ENCODE measurements at places on chromosomes 13 and 19.

DNA sequence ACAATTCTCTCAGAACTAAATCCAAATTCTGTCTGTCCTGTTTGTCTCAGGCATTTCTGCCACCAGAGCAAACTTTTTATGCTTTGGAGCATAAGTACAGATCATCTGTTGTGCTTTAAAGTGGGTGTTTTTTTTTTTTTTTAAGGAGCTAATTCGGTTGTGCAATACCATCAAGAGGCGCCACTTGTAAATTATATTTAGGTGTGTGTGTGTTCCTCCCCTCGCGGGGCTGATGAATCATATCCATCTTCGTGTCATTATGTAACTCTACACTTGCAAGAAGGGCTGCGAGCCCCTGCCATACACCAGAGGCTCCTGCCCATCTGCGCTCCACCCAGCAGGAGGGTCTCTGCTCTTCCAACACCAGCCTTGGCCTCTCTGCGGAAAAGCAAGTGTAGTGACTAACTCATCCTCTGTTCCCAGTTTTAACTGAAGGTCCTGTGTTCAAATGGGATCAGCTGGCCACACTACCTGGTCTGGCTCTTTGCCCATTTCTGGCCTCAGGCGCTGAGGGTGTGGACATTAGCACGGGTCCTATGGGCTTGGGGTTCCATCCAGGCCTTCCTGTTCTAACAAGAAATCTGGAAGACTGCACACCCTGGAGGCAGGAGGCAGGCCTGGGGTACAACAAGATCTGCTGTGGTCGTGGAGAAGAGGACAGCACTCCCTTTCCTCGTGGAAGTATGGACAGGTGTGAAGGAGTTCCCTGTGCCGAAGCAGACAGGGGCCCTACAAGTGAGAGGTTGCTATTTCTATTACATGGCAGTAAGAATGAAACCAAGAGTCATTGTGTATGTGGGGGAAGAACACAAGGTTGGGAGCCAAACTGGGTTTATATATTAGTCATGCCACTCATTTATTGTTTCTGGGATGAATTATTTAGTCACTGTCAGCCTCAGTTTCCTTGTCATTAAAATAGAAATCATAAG is 96.1 kb upstream of the MBNL2 start:
- DNase-seq: no peak

DNA sequence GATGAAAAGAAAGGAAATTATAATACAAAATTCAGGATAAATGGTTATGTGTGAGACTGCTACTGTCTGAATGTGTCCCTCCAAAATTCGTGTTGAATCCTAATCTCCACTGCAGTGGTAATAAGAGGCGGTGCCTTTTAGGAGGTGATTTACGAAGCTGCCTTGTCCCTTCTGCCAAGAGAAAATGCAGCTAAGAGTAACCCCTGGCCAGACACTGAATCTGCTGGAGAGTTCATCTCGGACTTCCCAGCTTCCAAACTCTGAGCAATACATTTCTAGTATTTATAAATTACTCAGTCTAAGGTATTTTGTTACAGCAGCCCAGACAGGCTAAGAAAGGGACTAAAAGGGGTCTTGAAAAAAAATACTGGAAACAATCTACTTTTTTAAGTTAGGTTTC is 152.6 kb downstream of the KLF12 start:
- no peak for DNase-seq

DNA sequence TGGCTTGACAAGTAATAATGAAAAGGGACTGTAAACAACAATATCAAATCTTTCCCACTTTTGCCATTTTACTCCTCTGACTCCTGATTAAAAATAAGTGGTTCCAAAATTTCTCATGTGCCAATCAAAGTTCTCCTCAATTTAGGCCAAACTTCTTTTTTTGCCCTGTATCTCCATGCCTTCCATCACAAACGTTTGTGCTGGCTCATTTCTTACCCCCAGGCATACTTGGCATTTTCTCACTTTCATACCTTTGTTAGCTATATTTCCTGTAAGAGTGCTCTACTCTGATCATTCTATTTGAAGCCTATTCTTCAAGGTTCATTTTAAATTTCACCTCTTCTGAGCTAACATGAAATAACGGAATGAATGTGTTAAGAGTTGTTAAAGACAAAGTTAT is 10.0 kb upstream of the FNDC3A start:
- DNase-seq: no peak

DNA sequence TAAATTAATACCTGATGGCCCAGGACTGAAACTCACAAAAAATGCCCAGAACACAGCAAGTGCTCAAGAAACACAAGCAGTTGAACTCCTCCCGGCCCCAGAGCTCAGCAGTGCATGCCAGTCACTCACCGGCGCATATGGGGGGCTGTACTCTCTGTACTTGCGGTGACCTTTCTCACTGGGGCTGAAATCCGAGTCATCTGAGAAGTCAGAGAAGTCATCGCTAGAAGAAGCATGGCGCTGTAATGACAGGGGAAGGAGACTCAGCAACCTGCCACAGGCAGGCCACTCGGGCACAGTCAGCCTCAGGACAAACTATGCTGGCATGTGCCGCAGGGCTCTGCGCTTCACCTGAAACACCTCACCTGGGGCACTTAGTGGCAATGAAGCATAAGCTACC is 19.7 kb downstream of the ZC3H4 start:
- no peak for DNase-seq

GRCh38 chr19:43957891-43958290 is 6.9 kb downstream of the ZNF221 start:
- no peak for DNase-seq

DNA sequence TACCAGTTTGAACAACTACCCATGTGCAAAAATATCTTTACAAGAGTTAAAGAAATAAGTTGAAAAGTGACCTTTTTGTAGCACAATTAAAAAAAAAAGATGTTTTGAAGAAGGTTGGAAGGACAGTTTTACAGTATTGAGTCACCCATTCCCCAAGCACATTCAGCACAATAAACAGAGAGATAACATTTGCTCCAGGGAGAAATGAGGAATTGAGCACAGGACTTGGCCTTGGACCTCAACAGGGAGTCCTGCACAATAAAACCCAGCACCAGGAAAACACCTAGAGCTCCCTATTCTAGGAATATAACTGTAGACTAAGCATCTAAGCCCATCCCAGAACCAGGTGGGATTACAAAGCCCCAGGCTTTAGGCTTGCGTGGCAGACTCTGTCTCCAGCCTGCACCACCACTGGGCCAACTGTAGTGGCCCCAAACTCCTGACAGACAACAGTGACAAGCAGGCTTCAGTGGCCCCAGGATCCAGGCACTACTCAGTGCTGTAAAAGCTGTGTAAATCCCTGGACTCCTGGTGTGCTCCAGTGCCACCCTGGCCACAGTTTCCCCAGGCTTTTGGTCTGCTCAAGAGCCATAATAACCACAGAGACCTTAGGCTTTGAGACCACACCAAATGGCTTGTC is 857.2 kb downstream of the SLITRK1 start:
- no peak for DNase-seq

GRCh38 chr13:37460166-37460565 is 138.4 kb downstream of the POSTN start:
- no peak for DNase-seq

DNA sequence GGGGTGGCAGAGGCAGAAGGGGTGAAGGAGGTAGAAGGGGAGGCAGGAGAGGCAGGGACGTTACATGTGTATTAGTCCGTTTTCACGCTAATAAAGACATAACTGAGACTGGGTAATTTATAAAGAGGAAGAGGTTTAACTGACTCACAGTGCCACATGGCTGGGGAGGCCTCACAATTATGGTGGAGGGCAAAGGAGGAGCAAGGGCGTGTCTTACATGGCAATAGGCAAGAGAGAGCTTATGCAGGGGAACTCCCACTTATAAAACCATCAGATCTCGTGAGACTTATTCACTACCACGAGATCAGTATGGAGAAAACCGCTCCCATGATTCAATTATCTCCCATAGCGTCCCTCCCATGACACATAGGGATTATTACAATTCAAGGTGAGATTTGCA is 19.0 kb upstream of the ACOD1 start:
- no peak for DNase-seq

- no peak for DNase-seq
Measured at GRCh38 chr19:40543029-40543597, 33.6 kb upstream of the SHKBP1 start.

DNA sequence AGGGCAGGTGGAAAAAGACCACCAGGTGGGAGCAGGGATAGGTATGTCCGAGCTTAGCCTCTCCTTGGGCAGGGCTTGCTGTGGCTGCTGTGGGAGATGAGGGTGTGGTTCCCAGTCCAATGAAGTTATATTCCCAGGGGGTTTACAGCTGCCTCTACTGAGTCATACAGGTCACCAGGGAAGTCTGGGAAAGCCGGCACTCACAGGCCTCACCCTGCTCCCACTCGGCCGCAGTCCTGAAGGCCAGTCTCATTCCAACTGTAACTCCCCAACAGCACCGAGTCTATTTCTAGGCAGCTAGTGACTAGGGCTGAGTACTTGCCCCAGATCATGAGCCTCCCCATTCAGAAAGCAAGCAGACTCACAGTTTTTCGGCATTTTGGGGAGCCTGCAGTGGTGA is 77.1 kb downstream of the FNDC3A start:
- no peak for DNase-seq

DNA sequence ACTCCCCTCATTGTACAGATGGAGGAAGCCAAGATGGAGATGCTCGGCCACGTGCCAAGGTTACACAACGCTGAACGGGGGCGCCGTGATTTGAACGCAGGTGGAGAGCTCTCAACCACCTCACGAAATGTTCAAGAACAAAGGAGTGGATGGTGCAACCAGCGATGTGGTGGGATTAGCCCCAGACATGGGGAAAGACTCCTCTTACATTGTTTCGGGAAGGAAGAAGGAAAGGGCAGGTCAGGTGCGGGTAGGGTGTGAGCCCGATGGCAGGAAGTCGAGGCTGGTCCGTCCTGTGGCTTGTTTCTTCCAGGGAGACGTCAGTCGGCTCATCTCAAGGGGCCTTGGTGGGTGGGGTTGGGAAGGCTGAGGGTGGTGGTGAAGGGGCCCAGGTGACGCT is 7.1 kb upstream of the KLK14 start:
- DNase-seq: no peak

DNA sequence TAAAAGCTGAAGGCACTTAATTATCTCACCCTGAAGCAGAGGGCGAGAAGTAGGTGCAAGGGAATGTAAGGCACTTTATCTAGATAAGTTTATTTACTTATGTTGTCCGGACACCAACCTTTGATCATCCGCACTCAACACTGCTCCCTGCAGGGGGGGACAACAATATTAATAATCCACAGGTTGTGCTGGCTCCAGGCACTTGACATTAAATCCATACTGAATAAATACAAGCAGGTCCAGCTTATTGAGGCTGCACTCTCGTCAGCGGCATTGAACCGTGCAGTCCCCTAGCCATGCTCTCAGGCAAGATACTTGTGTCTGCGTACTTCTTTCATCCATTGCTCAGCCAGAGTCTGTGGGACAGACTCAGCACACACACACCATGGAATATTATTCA is 374.5 kb upstream of the NBEA start:
- no peak for DNase-seq

DNA sequence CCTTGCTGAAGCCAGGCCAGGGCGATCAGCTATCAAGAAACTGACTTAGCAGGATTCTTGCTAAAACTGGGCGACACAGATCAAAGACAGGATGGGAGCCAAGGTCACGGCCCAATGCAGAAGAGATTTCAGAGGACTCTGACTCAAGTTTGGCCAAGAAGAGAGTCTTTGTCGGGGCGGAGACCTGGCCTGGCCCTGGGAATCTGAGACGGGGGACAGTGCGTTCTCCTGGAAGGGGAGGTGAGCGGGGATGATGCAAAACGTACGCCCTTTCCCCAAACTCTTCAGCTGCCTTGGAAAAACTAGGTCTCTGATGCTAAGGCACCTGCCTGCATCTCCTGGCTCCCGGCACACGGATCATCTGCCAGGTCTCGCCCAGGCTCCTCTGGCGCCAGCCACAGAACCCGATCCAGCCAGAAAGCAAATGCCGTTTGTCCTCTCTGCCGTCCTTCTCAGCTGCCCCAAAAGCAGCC is 9.8 kb downstream of the MVB12A start:
- no peak for DNase-seq

- DNase-seq: no peak
Measured at GRCh38 chr19:30318936-30319335, 53.2 kb upstream of the ZNF536 start.

- DNase-seq: no peak
Measured at GRCh38 chr13:33644581-33645543, 173.1 kb upstream of the RFC3 start.

DNA sequence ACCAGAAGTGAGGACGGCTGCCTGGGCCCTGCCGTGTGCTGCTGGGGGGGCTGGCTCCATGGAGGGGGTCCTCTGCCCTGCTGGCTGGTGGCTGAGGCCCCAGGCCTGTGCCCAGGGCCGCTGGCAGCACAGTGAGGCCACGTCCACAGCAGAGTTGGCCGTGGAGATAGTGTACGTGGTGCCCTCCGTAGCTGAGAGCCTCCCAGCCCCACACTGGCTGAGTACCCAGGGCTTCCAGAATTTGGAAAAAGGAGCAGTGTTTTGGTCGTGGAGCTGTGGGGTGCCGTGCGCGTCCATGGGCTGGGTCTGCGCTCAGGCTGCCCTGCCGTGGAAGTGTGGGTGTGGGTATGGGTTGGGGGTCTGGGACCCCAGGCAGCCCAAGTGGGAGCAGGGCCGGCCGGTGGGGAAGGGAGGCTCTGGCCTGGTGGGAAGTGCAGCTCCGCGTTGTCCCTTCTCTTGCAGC is 5.9 kb downstream of the PTBP1 start:
- no peak for DNase-seq

DNA sequence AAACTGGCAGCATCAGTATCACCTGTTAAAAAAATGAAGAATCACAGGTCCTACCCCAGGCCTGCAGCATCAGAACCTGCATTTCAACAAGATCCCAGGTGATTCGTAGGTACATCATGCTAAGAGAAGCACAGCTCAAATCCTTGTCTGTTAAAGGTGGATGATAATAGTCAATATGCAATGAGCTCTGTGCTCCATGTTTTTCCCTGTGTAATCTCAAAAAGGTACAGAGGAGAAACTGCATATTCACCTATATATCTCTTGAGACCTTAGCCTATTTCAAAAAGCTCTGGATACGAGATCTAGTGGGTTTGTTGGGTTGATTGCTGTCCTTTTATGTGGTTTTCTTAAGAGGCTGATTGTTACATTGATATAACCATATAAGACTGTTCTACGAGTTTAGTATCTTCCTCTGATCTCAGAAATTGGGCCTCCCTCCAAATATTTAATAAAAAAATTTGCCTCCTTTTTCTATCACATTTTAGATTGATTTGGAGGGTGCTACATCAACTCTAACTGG is 148.9 kb downstream of the DCT start:
- DNase-seq: no peak

DNA sequence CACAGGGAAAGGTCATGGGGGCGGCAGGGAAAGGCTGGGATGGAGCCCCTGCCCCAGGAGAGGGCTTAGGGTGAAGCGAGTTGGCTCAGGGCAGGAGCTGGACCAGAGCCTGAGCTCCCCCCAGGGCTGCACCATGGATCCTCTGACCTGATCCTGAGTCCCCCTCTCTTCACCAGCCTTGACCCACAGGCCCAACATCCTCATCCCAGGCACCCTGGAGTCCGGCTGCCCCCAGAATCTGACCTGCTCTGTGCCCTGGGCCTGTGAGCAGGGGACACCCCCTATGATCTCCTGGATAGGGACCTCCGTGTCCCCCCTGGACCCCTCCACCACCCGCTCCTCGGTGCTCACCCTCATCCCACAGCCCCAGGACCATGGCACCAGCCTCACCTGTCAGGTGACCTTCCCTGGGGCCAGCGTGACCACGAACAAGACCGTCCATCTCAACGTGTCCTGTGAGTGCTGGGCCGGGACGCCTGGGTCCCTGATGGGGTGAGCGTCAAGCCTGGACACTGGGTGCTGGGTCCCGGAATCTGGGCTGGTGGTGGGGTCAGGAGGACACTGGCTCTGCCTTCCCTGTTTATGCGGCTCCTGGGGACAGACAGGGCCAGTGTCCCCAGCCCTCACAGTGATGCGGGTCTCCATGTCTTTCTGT is 842 bp downstream of the SIGLEC9 start:
- no peak for DNase-seq

GRCh38 chr13:54637366-54637765 is 1608.8 kb downstream of the OLFM4 start:
- no peak for DNase-seq

All from activated CD4-positive, alpha-beta T cell treated with anti-CD3 and anti-CD28 coated beads for 1 hour (primary cell).